Effector memory CD8-positive, alpha-beta T cell (primary cell): ENCODE measurements at places on chromosomes 3 and 15.

GRCh38 chr3:99836681-99837080 is 19.0 kb downstream of the CMSS1 start:
- no peak for DNase-seq

- DNase-seq = no peak
Observed at GRCh38 chr15:28128031-28128430, 28.9 kb upstream of the OCA2 start.

GRCh38 chr3:151003029-151003767 is 30.7 kb upstream of the CLRN1 start:
- DNase-seq = no peak

DNA sequence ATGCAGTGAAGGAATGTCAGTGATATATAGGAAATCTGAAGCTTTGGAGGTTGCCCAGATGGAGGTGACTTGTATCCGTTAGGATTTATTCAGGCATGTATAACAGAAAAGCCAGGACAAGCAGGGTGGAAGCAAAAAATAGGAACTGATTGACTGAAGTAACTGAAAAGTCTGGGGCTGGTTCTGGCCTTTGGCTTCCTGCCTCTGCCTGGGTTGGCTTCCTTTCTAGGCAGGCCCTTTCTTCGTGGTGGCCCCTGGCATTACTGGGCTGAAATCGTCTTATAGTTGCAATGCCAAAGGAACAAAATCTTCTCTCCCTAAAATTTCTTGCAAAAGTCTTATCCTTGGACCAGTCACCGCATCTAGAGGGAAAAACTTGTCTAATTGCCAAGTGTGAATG is 386.1 kb downstream of the PTPRG start:
- no peak for DNase-seq

GRCh38 chr15:85475317-85475701 is 94.9 kb downstream of the AKAP13 start:
- no peak for DNase-seq
